ENCODE measurements at places on chromosomes 11 and 22.

GRCh38 chr22:20587206-20587958 lies 80.0 kb downstream of the MED15 start:
- no peak for DNase-seq

DNA sequence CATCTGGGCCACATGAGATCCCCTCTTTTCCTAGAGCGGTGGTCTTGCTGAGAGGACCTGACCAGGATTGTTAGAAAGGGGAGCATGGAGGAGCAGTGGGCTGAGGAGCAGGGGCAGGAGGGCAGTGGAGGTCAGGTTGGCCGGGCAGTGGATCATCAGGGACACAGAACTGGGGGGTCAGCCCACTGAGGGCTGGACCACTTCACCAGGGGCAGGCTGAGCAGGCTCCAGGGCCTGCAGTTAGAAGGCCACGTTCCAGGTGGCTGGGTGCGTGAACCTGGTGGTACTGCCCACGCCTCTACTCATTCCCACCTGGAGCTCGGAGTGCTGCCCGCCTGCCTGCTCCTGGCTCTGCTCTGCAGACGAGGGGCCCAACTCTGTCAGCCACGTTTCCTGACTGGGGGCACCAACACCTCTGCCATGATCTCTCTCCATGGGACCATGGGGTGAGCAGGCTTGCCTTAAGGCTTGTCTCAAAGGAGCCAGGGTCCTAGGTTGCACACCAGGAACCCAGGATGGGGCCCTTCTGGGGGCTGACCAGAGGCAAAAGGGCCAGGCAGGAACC lies 9.7 kb downstream of the MRGPRF start:
- no peak for DNase-seq

GRCh38 chr11:62142921-62143320 lies 19.1 kb downstream of the INCENP start:
- no peak for DNase-seq

- DNase-seq = no peak
These were observed 88.9 kb upstream of the TNRC6B start for GRCh38 chr22:40088818-40089217.

DNA sequence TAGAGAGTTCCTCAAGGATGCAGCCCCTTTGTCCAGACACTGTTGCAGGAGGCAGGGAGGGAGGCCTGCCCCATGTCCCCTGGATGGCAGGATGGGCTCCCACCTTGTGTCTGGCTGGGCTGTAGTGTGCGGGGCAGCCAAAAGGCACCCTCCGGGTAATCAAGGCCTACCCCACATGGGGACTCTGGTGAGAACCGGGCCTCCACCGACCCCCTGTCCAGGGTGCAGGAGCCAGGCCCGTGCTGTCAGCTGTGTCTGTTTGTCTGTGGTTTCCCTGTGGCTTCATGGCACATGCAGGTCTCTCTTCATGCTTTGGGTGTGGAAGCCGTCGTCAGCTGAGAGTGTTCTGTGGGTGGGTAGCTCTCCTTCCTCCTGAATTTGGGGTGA lies 1240.9 kb downstream of the BRD1 start:
- no peak for DNase-seq

DNA sequence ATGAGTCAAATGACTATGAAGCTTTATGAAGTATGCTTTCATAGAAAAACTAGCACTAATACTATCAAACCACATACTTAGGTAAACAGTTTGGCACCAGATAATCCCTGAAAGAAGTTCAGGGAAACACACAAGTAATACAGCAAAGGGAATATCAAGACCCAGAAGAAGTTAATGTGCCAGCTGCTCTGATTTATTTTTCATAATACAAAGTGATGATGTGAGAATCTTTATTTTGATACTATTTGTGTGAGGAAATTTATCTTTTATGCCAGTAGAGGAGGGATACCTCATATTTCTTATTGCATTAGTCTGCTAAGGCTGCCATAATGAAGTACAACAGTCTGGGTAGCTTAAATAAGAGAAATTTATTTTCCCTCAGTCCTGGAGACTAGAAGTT lies 67.7 kb upstream of the ANO3 start:
- no peak for DNase-seq
